ENCODE measurements at places on chromosomes 16 and 17.

- DNase-seq = no peak
These were observed 20.7 kb downstream of the SPNS2 start for GRCh38 chr17:4519361-4519788.

GRCh38 chr17:17883801-17884200 lies 47.0 kb upstream of the SREBF1 start:
- no peak for DNase-seq

DNA sequence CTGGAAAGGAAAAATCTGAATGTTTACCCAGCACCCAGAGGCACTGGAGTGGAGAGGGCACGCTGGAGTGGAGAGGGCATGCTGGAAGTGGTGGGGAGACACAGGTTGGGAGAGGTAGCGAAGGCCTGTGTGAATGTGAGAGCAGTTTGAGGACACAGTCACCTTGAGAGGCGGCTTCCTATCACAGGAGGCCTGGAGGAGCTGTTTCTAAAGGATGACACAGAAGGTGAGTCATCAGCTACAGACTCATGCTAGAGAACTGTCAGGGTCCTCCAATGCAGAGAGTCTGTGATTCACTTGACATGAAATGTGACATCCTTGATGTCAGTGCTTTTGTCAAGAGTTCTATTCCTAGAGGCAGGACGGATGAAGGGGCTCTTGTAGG lies 13.8 kb downstream of the CTRL start:
- DNase-seq = no peak

DNA sequence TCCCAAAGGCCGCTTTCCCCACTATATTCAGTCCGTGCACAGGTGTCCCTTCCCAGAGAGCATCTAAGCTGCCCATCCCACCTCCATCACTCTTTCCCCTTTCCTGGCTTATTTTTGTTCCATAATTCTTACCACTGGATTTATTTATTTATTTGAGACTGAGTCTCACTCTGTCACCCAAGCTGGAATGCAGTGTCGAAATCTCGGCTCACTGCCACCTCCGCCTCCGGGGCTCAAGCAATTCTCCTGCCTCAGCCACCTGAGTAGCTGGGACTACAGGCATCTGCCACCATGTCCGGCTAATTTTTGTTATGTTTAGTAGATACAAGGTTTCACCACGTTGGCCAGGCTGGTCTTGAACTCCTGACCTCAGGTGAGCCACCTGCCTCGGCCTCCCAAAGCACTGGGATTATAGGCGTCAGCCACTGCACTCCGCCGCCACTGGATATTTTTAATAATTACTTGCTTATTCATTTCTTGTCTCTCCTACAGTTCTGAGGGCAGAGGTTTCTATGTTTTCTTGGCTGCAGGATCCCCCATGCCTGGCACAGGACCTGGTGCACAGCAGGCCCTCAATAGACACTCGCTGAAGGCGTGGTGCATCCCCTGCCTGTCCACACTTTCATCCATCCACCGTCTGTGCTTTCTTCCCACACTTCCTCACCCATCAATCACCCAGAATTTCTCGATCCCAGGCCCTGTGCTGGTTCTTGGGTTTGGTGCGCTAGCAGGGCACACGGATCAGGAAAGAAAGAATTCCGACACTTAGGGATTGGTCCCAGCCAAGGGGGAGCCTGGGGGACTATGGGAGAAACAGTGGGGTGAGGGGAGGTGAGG lies 9.9 kb upstream of the ADGRG1 start:
- no peak for DNase-seq

- DNase-seq = no peak
These were observed 105.1 kb downstream of the CHD9 start for GRCh38 chr16:53159781-53160436.

DNA sequence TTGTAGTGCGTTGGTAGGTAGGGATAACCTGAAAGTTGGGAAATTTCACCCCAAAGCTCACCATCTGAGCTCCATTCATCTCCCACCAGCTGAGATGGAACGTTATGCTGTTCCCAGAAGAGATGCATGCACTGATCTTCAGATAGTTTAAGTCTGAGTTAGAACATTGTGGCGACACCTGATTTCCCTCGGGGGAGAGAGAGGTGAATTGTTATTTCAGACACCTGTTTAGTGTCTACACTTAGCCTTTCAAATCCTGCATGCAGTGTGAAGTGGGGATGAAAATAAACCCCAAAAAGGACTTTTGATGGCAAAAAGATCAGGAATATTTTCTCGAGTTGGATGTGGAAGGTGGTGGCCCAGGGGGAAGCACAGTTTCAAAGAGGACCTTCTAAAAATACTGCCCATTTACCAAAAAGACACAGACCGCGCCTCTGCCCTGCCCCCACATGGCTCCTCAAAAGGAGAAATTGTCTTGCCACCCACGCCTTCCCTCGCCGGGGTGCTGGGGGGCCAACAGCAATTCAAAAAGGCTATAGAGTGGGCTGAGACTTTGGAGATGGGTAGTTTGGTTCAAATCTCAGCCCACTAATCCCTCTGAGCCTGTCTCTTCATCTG lies 11.4 kb downstream of the CIITA start:
- no peak for DNase-seq

GRCh38 chr16:17358846-17359245 lies 111.9 kb downstream of the XYLT1 start:
- DNase-seq = no peak

DNA sequence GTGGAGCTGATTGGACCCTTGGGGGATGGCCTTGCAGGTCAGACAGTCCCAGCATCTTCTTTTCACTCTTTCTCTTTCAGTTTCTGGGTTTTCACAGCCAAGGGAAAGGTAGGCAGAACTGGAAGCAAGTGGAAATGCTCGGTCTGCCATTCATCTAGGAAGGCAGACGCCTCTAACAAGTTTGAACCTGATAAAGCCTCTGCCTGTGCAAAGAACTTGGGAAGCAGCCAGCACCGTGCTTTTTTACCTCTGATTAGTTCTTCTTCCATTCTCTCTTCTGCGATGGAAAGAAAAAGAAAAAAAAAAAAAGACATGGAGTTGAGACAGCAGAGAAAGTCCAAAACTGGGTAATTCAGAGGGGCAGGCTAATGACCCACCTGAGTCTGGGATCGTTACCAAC lies 997.8 kb upstream of the EEF2KMT start:
- no peak for DNase-seq

DNA sequence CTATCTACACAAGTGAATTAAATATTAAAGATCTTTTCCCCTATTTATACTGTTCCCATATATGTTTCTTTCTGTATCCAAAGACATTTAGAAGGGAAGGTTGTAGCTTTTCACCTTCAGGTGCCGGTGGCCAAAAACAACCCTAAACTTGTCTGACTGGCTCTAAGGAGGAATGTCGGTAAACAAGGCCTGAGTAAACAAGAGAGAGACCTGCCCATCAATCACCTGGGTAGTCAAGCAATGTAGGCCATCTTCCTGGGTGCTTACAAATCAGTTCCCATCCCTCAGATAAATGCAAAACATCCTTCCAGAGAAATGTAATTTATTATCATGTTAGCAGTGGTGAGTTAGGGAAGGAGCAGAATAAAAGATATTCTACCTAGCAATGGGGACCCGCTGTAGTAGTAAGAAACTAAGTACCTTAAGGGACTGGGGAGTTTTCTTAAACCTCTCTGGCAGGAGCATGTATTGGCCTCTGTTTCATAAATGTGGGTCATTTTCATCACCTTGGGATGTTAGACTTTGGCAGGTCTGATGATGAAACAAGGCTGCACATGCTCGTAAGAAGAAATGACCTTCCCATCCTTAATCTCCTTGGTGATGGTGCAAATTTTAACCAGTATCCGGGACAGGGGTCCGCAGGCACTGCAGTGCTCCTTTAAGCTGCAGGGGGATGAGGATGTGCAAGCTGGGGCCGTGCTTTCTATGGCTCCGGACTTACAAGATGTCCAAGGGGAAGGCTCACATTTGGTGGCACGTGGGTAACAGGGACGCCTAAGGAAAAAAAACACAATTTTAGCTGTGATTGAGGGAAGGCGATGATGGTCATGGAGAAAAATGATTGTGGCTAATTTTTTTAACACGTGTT lies 8.4 kb downstream of the KRT39 start:
- no peak for DNase-seq

DNA sequence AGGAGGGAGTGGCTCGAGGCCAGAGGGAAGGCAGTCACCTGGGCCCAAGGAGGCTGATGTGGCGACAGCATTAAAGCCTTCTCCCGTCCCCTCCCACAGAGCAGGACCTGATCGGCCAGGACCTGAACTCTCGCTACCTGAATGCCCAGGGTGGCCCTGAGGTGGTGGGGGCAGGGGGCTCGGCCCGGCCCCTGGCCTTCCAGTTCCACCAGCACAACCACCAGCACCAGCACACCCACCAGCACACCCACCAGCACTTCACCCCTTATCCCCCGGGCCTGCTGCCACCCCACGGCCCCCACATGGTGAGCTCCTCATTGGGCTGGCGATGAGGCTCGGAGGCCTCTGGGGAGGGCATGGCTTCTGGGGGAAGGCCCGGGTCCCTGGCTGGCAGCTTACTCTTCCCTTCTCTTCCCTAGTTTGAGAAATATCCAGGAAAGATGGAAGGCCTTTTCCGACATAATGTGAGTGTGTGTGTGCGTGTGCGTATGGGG lies 6.4 kb downstream of the FBRS start:
- DNase-seq = no peak

DNA sequence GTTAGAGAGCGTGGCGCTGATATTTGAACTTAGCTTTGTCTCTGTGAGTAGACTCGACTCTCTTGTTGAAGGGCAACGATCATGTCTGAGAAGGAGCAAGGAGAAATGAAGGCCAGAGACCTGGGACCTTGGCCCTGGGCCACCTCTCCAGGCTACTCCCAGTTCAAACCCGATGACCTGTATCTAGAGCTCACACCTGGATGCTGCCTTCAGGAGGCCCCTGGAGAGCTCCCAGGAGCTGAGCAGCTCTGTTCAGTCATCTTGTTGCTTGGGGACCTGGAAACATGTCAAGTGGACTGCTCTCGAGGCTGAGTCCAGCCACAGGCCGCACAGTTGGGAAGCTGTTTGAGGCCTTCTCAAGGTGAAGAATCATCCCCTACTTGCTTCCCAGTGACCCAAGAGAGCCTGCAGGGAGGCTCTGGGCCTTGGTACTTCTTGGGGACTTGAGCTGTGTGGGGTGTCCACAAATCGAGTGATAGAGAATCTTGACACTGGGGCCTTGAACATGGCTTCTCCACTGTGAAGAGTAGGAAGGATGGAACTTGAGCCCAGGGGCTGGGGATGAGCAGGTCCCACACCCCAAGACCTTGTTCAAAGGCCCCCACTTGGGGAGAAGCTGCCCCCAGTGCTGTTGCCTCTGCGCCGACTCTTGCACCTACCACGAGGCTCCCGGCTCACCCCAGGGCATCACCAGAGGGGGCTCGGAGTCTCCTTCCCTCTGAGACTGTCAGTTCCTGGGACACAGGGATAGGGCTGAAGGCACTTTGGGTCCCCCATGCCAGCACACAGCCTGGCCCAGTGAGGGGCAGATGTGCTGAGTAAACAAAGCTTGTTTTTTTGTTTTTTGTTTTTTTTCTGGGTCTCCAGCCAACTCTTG lies 112.1 kb downstream of the IRX5 start:
- no peak for DNase-seq

GRCh38 chr17:20103454-20104446 lies 94.6 kb downstream of the SPECC1 start:
- no peak for DNase-seq

DNA sequence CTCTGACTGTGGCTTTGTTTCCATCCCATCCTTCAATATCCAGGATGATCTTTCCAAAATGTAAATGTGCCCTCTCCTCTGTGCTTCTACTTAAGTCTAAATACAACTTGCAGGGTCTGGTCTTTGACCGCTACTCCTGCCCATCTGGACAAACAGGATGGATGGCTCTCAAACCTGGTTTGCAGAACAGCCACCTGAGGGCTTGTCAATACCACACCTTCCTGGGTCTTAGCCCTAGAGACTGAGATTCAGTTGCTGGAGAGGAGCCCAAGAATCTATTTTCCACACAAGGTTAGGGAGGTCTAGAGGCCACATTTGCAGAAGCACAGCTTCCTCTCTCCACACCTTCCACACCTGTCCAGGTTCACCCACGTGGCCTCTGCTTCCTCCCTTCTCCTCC lies 1.9 kb upstream of the GRB7 start:
- no peak for DNase-seq

DNA sequence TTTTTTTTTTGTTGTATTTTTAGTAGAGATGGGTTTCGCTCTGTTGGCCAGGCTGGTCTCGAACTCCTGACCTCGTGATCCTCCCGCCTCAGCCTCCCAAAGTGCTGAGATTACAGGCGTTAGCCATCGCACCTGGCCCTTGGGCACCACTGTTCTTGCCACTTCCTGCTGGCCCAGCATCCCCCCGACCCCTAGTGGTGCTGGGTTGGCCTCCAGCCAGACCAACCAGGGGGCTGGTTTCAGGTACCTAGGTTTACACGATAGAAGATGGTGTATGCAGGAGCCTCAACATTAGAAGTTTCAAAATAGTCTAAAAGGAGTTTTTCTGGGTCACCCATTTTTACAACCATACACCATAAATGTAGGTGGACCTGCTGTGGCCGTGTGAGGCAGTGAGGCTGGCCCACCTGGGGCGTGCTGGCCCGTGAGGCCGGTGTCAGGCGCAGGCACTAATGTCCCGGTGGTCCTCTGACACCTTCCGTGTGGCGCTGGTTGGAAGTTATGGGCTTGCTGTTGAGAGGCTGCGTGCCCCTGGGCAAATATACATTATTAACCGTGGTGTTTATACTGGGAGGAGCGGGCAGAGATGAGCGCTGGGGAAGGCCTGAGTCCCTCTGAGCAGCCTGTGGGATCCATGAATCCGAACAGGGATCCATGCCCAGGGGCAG lies 43.5 kb downstream of the CFAP20 start:
- no peak for DNase-seq

GRCh38 chr17:41635121-41636097 lies 11.0 kb upstream of the KRT17 start:
- no peak for DNase-seq

- no peak for DNase-seq
These were observed 22.5 kb downstream of the HEATR3 start for GRCh38 chr16:50088302-50088701.

DNA sequence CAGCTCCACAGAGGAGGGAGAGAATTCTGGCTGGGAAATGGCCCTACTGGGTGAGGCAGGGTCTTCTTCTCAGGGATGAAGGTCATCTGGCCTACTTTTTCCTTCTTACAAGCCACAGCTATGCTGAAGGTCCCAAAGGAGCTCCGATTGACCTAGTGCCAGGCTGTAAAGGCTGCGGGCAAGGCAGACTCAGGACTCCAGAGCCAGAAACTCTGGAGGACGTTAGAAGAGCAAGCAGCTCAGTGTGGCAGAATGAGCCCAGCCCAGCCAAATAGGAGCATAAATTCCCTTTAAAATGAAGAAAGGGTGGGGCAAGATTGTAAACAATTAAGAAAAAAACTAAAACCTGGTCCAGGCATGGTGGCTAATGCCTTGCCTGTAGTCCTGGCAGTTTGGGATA lies 20.1 kb upstream of the CNOT1 start:
- DNase-seq = no peak

- DNase-seq = no peak
These were observed at the start of gene CCDC182 for GRCh38 chr17:57745242-57745641. TSS of gene CCDC182 (minus strand) at chr17:57745299. CDS start at chr17:57745272, 27 bp downstream.

DNA sequence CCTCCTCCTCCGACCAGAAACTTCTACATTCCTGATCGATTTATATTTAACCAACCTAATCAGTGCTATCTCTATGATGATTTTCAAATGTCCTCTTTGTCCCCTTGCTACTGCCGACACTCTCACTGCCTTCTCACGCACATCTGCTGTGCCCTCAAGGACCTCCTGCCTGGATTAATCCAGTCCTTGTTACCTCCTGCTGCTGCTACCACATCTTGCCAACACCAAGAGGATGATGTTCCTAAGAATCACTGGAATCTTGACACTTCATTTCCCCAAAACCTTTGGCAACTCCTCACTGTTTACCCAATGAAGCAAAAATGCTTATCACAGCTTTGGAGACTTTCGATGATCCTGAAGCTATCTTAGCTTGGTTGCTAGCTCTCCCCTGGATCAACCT lies 287.3 kb upstream of the AXIN2 start:
- no peak for DNase-seq

Measured in stimulated activated CD8-positive, alpha-beta memory T cell treated with anti-CD3 and anti-CD28 coated beads, Interleukin-15, amount 100 ng/mL, for 4 hours (primary cell).